Stimulated activated CD4-positive, alpha-beta T cell treated with anti-CD3 and anti-CD28 coated beads, Interleukin-1b, Interleukin-23, amount 100 ng/mL, for 4 hours (primary cell): ENCODE measurements at places on chromosomes 12 and 14.

DNA sequence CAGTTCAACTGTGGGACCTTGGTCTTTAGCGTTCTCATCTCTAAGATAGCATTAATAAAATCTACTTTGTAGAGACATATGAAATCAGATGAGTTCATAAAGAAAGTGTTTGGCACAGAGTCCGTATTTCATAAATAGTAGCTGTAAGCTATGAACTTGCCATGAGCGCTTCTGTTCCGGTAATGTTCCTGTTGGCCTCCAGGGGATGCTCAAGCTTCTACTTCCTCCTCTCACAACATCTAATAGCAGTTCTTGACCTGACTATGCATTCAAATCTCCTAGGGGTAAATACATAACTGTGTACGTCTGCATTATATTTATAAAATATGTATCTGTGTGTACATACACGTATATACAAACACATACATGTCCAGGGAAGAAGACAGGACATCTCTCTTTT, 288.2 kb upstream of the TMPO start:
- no peak for DNase-seq

DNA sequence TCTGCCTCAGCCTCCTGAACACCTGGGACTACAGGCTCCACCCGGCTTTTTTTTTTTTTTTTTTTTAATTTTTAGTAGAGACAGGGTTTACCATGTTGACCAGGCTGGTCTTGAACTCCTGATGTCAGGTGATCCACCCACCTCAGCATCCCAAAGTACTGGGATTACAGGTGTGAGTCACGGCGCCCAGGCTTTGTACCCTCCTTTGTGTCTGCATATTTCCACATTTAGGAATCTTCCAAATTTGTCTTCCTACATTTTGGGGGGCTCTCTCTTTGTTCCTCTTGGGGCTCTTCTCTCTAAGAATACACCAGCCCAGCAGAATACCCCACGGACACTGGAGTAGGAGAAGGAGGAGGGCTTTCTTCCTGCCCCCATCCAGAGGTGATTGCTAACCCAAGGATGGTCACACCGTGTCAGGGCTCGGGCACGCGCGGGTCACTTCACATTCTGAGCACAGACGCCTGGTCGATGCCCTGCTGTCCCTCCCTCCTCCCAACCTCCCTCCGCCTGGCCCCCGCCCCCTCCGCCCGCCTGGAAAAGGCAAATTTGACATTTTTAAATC, 2.1 kb upstream of the DNAJC22 start:
- no peak for DNase-seq

DNA sequence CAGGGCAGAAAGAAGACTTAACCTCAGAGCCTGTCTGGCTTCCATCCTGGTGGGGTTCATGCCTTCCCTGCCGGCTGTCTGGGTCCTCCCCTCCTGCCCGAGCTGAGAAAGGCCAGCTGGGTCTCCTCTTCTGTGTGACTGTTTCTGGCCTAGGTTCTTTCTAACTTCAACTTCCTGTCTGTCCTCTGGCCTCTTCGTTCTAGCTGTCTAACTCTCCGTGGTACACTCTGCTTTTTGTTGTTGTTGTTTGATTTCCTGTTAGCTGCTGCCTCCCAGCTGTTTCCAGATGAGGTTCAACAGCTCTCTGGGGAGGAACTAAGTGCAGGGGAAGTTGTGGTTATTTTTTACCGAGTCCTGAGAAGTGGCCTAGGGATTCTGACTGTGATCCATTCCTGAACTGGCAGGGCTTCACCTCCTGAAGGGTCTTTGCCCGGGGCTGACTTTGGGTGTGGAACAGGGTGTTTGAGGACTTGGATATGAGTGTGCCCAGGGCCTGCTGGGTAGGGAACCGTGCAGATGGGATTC, 3.2 kb downstream of the MLXIP start:
- no peak for DNase-seq

DNA sequence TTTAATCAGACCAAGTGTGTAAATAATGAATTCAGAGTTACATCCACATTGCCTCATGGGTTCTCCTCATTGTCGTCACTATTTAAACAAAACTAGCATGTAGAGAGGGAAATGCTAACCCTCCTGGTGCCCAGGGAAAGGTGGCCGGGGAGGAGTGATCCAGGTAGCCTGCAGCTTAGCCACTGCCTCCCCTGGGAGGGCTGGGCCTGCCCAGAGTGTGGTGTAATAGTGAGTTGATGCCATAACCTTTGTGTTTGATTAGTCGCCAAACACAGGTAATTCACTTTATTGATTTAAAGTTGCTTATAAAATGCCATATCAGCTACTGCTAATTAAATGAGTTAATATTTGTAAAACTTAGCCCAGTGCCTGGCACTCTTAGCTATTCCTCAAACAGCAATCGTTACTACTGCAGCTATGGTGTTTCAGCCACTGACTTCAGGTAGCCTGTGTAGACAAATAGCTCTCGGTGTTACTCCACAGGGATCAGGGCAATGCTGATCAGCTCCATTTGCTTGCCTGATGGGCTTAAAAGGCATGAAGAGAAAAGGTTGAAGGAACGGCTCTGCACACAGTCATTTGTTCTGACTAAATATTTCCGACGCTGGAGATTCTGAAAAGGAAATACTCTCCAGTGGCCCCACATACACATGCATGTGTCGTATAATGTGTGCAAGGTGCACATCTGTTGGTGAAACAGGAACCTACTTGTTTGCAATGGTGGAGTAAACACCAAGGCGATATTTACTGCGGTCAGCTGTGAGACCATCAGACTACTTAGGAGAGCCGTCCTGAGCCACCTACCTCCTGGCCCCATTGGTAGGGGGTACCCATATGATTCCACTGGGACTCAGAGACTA, 45.7 kb upstream of the PRMT8 start:
- DNase-seq, result no peak

GRCh38 chr12:26833743-26834490, 923 bp upstream of the ITPR2 start:
- peak; percentile 18 for DNase-seq

GRCh38 chr12:1593174-1594005, 991 bp downstream of the FBXL14 start:
- DNase-seq, result peak; percentile 34

- DNase-seq, result no peak
These were observed 19.1 kb upstream of the BTG1 start for GRCh38 chr12:92164712-92165111.

- DNase-seq, result no peak
These were observed 3.2 kb upstream of the TDG start for GRCh38 chr12:103962493-103962892.

DNA sequence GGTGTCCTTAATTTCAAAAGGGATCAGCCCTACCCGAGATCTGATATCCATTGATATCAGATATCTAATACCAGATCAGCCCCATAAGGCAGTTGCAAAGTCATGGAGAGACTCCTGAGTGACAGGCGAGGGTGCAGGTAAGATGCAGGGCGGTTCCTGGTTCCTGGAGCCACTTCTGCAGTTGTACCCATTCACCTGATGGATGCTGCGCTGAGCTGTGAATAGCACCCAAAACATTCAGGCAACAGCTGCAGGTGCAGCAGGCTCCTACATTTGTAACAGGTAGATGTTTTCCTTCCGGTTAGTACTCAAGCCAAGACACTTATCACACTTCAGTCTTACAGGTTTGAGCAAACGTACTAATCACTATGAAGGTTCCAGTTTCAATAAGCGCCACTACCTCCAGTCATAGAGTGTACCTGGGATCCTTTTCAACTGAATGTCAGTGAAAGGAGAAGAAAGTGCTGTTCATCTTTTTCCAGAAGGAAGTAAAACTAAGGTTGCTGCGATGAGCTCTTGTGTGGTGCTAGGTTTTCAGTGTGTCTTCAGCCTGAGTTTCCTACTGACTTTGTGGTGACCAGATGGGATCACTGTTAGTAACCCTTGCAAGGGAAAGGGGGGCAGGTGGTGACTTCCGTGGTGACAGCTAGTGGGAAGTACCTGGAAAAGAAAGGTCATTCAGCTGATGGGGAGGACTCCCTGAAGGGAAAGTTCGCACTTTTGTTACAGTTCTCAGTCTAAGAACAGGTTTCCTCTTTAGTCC, 1.9 kb downstream of the ATP6V0A2 start:
- no peak for DNase-seq

- DNase-seq, result no peak
These were observed 48.9 kb upstream of the BTG1 start for GRCh38 chr12:92194561-92194960.

- no peak for DNase-seq
These were observed 18.6 kb downstream of the DDX24 start for GRCh38 chr14:94062344-94062940.

DNA sequence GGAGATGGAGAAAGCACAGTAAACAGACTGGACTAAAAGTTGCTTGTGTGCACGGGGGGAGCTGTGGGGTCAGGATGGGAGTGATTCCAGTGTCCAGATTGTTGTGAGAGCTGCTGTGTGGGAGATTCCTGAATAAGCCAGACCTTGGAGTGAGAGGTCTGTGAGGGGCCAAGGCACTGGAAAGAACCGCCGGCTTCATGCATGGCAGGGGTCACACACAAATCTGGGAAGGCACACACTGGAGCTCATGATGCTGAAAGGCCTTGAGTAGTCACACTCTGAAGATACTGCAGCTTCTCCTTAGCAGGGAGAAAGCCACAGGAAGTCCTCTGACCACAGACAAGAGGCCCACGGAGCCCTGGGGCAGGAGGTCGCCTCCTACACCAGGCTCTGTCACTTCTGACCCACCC, 23.1 kb downstream of the ADCY6 start:
- DNase-seq, result no peak

DNA sequence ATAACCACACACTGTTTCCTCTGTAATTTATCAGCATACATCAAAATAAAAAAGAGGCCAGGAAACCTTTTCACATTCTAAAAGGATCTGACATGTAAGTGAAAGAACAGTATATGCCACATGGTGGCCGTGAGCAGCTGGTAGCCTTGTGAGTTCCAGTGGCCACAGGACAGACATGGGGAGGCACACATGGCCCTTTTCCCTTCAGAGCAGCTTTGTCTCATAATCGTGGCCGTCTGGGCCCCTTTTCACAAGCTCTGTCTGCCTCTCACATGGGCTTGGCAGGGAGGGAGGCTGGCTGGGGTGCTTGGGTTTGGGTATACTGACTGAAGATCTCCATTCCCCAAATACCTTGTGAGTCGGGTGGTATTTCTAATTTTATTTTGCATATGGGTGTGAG, 1.5 kb upstream of the ZDHHC22 start:
- no peak for DNase-seq

DNA sequence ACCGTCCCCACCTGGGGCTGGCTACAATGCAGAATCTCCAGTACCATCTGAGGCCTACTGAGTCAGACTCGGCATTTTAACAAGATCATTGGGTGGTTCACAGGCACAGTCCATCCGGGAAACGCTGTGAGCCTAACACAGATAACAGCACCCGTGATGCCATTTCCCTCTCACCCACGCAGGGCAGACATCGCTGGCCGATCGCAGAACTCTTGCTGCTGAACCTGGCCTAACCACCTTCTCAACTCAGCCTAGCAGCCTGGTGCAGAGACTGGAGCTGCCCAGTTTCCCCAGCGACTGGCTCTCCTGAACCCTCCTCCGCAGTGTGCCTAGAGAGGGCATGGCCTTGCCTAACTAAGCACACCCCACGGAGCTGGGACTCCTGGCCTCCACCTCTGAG, 83.3 kb downstream of the NCOR2 start:
- no peak for DNase-seq

DNA sequence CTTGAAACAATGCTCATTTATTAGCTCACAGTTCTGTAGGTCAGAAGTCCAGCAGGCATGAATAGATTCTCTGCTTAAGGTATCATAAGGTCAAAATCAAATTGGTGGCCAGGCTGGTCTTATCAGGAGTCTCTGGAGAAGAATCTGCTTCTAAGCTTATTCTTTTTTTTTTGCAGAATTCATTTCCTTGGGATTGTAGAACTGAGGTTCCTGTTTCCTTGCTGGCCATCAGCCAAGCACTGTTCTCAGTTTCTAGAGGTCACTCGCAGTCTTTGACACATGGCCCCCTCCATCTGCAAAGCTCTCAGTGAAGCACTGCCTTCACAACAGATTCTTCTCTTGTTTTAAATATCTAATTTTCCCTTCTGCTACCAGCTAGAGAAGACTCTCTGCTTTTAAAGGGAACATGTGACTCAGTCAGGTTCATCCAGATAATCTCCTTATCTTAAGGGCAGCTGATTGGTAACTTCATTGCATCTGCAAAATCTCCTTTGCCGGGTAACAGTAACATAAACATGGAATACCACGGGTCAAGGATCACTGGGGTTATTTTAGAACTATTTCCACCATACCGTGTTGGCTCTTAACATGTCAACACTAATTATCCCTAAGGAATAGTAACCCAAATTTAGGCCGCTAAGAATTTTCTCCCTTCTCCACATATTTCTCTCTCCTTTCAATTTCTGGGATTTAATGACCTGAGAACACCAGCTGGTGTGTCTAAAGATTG, 25.3 kb downstream of the RHOJ start:
- no peak for DNase-seq

GRCh38 chr14:52051251-52051650, 17.6 kb downstream of the NID2 start:
- DNase-seq, result no peak

DNA sequence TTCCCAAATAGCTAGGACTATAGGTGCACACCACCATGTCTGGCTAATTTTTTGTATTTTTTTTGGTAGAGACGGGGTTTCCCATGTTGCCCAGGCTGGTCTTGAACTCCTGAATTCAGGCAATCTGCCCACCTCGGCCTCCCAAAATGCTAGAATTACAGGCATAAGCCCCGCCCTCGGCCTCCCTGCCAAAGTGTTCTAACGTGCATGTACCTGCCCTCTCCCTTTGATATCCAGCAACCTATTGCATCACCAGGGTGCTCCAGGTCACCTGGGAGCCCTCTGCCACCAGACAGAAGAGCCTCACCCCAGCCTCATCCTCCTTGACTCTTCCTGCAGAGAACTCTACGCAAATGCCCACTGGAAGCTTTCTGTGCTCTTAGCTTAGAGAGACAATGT, 2.2 kb upstream of the EML1 start:
- no peak for DNase-seq

DNA sequence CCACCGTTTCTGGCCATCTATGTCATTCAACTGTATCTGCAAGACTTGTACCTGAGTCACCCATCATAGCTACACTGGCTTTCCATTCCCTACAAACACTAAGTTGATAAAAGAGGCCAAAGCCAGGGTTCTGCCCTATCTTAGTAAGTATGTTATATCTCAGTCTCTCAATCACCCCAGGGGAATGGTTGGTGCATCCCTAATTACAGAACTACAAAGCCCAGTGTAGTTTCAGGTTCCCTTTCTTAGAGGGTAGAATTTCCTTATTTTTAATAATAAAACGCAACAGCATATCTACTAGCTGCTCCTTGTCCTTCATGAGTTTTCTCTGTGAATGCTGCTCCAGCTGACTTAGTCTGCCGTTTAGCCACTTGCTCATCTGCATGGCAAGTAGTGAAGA, 57.6 kb downstream of the ST8SIA1 start:
- DNase-seq, result no peak

DNA sequence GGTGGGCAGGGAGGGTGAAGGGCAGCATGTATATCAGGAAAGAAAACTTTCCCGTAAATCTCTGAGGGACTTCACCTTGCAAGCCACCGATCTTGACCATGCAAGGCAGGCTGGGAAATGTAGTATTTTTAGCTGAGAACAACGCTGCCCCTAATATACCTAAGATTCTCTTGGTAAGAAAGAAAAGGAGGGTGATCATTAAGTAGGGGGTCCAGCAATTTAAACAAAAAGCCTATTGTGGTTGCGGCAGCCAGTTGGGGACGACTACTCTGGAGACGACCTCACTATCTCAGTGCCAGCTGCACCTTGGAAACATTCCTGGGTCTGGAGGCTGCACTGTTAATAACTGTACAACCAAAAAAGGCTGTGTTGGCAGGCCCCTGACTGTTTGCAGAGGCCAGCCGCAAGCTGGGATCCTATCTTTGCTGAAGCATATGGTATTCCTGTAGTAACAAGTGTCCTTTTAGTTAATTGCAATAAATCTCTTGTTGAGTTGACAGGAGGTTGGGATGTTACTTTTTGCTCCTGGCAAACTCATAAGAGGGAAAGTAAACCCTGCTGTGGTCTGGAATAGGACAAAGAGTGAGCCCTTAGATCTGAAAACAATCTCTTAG, 6.4 kb downstream of the APOLD1 start:
- no peak for DNase-seq
